ENCODE measurements at places on chromosomes 7 and 10.

GRCh38 chr7:120856198-120856597 is 1.7 kb downstream of the TSPAN12 start:
- DNase-seq: no peak

DNA sequence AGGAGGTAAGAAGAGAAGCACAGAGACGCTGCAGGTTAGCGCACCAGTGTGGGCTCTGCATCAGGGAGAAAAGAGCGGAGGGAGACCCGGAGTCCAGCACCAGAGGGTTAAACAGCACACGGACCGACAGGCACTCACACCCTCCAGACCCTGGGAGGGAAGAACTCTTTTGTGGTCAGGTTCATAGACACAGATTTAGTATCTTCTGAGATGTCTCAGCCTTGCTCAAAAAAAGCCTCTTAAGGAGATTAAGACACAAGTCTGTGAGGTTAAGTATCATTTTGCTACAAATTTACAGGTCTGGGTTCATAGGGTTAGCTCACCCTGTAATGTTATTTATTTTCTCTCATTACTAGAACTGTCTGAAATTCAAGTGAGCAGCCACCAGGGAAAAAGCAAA is 16.8 kb upstream of the NDST2 start:
- no peak for DNase-seq

- no peak for DNase-seq
Observed at GRCh38 chr7:99554939-99555338, 3.0 kb upstream of the FAM200A start.

DNA sequence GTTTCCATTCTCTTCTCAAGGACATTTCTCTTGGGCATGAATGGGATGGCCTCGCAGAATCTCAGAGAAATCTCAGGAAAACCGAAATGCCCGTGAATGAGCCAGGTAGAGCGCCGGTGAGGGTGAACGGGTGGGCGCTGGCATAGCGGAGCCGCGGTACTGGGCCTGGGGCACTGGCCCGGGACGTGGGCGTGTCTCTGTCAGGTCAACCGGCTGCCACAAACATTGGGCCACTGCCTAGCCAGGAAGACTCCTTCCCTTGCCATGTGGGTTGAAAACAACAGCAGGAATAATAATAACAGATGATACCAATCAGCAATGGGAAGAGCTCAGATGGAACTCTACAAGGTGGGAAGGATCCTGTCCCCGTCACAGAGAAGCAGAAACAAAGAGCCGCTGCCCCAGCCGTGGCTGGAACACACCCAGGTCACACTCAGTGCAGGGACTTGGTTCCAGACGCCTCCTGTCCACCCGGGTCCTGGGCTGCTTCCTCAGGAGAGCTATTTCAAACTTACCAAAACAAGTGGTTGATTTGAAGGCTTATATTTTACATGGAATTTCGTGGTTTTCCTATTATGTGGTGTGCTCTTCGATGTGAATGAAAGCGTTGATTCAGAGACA is 51.1 kb upstream of the EBF3 start:
- DNase-seq: no peak

GRCh38 chr10:83764666-83765065 is 374.6 kb upstream of the GHITM start:
- DNase-seq: no peak

GRCh38 chr10:115921795-115922194 is 351.2 kb downstream of the GFRA1 start:
- no peak for DNase-seq

DNA sequence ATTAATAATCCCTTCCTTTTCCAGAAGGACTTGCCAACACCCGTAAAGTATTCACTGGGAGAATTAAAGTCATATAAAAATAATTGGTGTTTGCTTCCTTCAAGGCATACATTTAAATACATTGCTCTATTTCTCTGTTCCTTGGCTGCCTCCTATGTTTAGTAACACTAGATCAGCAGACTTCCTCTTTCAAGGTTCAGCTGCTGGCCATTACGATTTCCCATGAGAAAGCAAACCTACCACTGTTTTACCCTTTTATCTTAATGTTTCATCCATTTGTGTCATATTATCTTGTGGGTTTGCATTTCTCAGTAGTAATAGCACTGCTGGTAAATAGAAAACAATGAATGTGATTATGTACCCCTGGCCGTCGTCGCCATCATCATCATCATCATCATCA is 313.8 kb upstream of the BMPER start:
- DNase-seq: no peak

DNA sequence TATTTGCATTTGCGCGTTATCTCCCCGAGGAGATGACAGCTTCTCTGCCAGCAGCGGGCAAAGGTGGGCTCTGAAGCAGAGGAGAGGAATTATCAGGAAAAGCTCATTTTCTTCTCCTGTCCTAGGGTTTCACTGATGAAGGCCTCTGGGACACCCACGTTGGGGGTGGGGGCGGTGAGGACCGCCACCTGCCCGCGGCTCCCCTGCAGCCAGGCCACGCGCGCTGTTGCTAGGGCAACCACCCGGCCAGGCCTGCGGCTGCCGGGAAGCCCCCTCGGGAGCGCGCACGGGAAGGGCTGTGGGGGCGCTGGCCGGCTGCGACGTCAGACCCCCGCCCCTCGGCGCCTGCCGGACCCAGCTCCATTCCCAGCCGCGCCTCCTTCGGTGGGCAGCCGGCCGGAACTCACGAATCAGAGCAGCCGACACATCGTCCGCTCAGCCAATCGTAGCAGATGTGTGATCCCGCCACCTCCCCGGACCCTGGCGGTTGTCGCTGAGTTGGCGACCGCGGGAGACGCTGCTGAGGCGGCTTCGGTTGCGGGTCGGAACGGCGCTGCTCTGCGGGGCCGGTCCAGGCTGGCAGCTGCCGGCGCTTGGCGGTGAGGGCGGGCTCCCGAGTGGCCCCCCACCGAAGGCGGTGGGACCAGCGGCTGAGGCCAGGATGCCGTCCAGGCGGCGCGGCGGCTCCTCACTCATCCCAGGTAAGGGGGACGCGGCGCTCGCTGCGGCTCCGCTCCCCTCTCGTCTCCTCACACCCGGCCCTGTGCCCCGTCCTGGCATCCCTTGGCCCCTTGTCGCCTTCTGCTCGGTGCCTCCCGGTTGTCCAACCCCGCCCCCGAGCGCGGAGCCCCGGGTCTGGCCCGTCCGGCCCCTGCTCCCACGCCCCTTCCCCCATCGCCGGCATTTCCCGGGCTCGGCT is at the start of gene TPST1:
Gene TPST1 (plus strand): TSS at position 513 of the 919 bp plus-strand sequence. CDS start 35,092 bp downstream, outside the sequence.
- DNase-seq: peak; percentile 61

DNA sequence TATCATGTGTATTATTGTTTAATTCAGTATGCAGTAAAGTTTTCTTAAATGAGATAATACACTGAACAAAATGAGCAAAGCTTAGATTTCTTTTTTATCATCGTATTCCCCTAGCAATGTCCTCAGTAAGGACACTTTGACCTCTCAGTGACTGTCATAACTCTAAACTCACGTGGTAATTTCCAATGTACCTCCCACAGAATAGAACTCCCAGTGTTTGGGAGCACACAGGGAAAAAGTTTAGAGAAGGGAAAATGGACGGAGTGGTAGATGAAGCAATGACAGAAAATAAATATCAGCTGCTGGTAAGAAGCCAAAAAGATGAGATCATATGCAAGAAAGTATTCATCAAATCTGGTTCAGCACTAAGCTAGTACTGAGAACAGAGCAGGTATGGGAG is 758.6 kb upstream of the KCND2 start:
- DNase-seq: no peak

DNA sequence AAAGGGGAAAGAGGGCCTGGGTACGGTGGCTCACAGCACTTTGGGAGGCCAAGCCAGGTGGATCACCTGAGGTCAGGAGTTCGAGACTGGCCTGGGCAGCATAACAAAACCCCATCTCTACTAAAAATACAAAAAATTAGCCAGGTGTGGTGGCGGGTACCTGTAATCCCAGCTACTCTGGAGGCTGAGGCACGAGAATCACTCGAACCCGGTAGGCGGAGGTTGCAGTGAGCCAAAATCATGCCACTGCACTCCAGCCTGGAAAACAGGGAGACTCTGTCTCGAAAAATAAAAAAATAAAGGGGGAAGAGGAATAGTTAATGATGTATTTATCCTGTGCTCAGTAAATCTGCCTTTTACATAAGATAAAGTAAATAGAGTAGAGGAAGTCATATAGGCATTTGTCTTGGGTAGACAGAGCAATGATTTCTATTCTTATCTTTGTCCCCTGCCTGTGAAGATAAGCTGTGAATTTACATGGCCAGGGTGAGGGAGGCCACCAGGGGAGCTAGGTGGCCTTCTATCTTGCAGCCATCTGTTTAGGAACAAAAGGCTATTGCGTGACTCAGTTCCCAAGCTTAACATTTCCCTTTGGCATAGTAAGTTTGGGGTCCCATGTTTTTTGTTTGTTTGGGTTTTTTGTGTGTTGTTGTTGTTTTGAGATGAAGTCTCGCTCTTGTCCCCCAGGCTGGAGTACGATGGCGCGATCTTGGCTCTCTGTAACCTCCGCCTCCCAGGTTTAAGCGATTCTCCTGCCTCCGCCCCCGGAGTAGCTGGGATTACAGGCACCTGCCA is 73.2 kb upstream of the GTF2I start:
- DNase-seq: no peak

DNA sequence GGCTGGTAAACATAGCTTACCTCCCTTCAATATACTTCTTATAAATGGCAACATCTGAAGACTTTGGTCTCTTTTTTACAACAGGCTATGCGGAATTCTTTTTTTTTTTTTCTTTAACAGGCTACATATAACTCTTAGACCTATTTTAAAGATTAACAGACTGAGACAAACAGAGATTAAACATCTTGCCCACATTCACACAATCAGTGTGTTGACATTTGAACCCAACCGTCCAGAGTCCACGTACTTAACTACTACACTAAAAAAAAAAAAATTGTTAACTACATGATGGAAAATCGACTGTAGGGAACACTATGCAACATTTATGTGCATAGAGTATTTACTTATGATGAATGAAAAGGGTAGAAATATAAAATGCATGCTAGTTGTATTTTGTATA is 298.5 kb downstream of the ELMO1 start:
- no peak for DNase-seq

Data from stimulated activated CD8-positive, alpha-beta memory T cell treated with anti-CD3 and anti-CD28 coated beads, Interleukin-2, amount 100 ng/mL, for 1 hour (primary cell).